ENCODE measurements at places on chromosomes 5 and 9.

GRCh38 chr5:167167191-167167795 is 1124.2 kb upstream of the WWC1 start:
- DNase-seq: no peak

GRCh38 chr5:119943148-119943547 is 313.8 kb downstream of the FAM170A start:
- no peak for DNase-seq

DNA sequence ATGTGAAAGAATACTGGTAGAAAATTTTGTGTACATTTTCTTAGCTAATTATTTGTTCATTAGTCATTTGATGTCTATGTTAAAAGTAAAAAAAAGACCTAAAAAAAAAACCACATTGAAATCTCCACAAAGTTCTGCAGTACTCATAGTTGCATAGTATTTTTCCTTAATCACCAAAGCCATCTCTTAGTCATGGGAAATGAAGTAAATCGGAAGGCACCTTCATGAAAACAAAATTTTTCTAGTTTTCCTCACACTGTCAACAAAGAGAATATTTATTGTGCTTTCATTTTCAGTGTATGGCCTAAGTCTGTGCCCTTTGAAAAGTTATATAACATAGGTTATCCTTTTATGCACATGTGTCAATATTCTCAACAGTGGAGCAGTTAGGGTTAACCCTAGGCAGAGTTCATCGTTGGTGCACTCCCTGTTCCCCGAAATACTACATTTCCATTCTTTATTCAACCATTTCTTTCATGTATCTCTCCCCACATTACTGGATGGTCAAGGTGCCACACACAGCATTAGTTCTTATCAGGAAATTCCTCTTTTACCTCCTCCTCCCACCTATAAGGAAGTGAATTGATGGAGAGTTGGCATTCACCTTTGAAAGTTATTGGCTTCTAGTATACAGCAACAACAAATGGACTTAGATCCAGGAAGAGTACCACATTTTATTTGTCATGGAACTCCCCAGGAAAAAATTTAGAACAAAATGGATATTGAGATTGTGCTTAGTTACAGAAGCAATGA is 93.1 kb downstream of the NUDT12 start:
- no peak for DNase-seq

DNA sequence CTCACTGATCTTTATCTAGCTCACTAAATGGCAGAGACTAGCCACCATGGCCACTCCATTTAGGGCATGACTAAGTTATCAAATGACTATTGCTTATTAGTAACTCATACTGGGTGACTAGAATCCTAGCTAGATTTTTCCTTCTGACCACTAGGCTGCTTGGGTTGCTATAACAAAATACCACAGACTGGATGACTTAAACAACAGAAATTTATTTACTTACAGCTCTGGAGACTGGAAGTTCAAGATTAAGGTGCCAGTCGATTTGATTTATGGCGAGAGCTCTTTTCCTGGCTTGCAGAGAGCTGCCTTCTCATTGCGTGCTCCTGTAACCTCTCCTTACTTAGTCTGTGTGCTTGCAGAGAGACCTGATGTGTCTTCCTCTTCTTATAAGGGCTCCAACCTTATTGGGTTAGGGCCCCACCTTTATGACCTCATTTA is 55.0 kb upstream of the APC start:
- DNase-seq: no peak

DNA sequence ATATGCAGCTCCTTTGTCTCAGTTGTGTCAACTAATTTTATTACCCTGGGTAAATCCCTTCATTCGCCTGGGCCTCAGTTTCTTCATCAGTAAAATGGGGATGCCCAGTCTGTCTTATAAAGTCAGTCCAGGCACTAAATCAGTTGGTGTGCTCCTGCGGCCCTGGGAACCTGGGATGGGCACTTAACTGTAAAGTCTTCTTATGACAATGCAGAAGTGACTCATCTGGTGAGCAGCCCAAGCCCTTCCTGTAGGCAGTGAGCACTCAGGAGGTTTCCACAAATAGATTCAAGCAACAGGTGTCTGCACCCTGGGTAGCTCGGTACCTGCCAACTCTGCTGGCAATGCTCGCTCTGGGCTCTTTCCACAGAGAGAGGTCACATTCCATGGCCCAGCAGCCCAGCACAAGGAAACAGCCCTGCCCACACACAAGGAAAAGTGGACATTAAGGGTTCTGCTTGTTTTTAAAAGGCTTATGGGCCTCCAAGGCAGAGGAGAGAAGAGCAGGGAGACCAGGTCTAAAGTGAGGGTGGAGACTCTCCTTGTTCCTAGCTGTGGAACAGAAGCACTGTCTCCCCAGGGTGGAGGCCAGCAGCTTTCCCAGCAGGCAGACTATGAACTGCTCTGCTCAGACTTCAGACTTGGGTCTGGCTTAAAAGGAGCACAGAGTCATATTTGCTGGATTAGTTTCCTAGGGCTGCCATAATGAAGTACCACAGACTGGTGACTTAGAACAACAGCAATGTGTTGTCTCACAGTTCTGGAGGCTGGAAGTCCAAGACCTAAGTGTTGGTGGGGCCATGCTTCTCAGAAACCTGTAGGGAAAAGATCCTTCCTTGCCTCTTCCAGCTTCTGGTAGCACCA is 89.7 kb upstream of the ADRA1B start:
- no peak for DNase-seq

GRCh38 chr5:137316346-137316736 is 182.8 kb downstream of the SPOCK1 start:
- DNase-seq: no peak

GRCh38 chr9:71119746-71120145 is 1.7 kb downstream of the TRPM3 start:
- no peak for DNase-seq

DNA sequence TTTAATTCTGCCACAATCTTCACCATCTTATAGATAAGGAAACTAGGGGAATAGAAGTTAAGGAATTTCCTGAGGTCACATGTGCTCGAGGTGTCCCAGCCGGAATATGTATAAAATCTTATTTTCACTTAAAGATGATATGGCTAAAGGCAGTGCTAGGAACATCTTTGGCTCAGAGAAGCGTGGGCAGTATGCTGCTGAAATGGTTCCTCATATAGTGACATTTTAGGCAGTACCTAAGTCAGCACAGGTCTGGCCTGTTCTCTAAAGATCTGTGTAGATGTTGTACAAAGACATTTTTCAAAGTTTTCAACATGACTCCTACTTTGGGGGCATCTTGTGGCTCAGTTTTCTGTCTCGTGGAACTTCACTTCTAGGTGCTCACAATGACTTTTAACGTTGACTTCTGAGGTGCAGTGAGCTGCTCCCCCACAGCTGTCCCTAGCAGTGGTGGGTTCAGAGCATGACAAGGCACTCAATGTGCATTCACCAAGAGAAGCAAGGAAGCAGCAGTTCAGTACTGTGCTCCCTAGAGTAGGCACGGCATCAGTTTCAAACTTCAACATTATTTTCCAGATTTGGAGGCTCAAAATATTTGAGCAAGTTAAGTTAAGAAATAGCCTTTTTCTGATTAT is 40.3 kb downstream of the TNFAIP8 start:
- no peak for DNase-seq

- no peak for DNase-seq
These were observed 2.4 kb upstream of the RXFP3 start for GRCh38 chr5:33933723-33934169.

DNA sequence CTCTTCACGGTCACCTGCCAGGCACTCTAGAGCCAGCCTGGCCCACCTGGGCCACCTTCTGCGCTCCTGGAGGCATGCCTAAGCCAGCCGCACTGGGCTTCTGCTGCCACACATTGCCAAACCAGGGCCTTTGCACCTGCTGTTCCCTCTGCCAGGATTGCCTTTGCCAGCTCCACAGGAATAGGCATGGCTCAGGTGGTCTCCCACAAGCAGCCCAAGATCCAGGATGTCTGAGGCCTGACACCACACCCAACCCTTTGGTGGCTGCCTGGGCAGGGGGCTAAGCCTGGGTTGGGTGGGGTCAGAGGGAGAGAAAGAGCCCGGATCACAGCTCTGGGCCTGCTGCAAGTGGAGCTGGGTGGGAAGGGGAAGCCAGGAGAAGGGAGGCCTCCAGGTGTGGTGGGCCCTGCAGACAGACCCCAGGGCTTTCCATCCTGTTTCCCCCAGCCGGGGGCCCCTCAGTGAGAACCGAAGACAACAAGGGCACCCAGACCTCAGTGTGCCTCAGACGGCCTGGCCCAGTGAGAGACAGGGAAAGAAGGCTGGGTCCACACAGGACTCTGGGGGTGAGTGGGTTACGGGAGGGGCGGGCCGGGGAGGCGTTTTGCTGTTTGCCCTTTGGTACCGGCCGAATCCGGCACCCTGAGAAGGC is 672 bp upstream of the SUSD3 start:
- no peak for DNase-seq

DNA sequence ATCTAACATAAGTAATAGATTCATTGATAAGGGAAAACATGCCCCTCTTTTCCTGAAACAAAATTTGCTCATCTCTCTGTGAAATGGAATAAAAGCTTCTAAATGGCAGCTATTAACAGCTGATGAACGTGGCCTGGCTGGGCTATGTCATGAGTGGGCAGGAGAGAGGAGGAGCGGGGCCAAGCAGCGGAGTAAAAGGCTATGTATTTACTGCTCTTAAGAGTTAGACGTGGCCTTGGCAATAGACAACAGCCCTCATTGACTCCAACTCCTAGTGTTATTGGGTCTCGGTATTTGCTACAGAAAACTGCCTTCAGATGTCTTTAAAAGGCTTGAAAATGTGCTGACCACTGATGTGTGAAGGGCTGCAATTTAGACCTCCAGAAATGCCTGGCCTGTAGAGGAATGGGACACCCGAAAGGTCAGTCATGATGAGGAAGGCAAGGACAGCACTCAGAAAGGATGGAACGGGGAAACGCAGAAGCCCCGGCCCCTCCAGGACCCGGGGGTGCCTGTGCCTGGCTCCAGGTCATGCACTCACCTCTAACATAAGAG is 116.8 kb downstream of the PDZD2 start:
- no peak for DNase-seq

- DNase-seq: no peak
These were observed 243.8 kb downstream of the CDK5RAP2 start for GRCh38 chr9:120336021-120336752.

GRCh38 chr5:175335691-175336090 is 108.3 kb downstream of the DRD1 start:
- DNase-seq: no peak

DNA sequence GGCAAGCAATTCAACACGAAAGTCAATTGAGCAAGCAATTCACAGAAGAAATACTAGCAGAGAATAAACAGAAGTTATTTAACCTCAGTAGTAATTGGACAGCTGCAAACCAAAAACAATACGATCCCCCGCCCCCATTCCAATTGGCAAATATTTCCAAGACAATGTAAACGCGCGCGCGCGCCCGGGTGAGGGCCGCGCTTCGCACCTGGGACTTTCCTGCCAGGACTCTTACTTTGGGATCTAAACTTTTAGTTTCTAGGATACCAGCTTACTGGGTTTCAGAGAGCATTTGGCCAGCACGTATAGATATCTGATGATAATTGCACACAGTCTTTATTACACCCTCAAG is 8.6 kb downstream of the RUFY1 start:
- peak; percentile 58 for DNase-seq

DNA sequence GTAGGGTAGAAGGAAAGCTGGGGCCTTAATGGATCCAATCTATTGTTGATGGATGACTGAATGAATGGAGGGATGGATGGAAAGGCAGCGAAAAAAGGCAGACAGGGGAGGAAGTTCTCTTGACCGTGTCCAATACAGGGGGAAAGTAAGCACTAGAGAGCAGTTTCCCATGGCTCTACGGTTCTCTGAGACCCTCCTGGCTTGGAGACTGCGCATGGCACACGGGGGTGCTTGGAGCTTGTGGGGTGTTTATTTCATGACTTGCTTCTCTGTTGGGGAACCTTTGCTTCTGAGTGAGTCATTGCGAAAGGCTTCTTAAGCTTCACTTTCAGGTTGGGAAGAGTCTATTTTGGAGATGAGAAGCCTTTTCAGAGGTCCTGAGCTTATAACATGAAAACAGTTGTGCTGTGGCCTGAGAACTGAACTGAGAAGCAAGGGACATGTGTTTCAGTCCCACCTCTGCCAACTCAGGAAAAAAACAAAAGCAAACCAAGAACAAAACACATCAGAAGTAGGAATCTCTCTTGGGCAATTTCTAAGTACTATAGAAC is 12.8 kb upstream of the TEX48 start:
- DNase-seq: no peak

DNA sequence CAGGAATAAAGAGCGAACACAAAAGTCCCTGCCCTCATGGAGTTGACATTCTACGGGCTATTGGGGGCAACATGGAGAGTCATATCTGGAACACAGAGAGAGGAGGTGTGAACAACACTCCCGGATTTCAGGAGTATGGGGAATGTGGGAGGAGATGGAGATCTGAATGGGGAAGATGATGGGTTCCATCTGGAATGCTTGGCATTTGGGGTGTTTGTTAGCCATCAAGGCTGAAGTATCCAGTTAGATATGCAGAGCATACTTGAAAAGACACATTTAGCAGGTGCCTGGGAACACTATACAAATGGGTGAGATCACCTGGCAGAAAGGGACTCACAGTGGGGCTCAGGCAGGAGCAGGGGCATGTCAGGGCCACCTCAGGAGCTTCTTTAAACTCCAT is 61.1 kb downstream of the EGFLAM start:
- DNase-seq: no peak

GRCh38 chr9:138105561-138106505 is 228.3 kb downstream of the CACNA1B start:
- DNase-seq: peak; percentile 13

All from D341Med (cell line).